ENCODE measurements at places on chromosomes 12 and 14.
A peak's percentile ranks its signal among the peaks of the same experiment; 100 is the strongest.

DNA sequence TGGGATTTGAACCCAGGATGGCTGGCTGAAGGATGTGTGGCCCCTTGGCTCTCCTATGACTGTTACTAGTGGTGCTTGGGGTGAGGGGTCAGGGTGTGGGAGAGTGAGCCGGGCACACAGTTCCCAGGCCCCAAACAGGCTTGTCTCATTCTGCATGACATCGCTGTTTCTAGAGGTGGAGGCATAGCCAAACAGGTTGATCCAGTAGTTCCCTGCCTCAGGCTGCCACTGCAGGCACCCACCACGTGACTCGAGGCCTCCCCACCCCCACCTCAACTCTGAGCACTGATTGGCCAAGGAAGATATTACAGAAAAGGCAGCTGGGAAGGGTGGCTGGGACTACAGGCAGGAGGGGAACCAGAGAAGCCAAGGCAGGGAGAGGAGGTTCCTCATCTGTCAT lies 102.6 kb downstream of the NCOR2 start:
- DNase-seq: no peak

GRCh38 chr12:19546027-19546426 lies 106.7 kb downstream of the AEBP2 start:
- peak; percentile 47 for DNase-seq

DNA sequence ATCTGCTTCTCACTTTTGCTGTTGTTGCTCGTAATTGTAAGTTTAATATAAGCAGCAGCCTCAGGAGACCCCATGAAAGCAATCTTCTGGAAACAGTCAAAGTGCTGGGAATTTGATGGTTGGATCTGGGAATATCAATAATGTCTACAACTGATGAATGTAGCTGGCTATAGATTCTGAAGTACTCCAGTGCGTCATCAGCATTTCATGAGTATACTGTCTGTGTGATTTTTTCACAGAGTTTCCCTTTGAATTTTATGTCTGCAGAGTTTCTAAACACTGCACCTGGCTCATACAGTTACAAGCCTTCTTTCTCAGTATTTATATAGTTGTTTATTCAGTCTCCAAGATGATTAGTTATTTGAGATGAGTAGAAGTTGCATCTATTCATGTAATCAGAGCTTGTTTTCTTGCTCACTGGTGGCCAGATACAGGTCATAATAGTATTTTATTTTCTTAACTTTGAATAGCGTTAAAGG lies 222.3 kb downstream of the RAD51B start:
- no peak for DNase-seq

DNA sequence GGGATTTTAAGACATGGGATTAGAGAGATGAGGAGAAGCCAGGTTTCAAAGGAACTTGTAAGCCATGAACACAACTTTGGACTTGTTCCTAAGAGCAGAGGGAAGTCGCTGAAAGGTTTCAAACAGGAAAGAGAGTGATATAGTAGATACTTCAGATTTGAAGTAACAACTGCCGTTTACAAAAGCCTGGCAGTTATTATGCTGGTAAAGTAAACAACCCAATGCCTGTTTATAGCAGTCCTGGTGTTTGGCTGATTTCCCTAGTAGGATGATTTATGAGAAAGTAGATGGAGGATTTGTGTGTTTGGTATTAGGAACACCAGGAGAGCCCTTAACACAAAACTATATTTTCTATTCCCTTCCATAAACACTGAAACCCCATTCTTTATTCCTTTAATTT lies 285.7 kb downstream of the RMST start:
- no peak for DNase-seq

DNA sequence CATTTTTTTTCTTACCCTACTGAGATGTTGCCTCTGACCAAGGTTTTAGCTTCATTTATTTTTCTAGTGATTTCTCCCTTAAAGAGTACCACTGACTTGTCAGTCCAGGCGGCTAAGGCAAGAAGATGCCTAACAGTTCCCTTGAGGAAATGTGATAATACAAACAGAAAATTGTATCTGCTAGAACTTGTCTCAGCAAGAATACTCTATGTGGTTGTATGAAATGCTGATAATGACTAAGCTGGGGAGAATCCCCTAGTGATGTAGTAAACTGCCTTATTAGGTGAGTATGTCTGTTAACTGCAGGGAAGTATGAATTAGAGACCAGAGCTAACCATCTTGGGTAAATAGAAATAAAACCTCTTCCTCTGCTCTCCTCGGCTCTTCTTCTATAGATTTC lies 6.7 kb downstream of the C12orf54 start:
- DNase-seq: peak; percentile 2

GRCh38 chr14:58587271-58587670 lies 50.5 kb upstream of the DACT1 start:
- DNase-seq: peak; percentile 85

DNA sequence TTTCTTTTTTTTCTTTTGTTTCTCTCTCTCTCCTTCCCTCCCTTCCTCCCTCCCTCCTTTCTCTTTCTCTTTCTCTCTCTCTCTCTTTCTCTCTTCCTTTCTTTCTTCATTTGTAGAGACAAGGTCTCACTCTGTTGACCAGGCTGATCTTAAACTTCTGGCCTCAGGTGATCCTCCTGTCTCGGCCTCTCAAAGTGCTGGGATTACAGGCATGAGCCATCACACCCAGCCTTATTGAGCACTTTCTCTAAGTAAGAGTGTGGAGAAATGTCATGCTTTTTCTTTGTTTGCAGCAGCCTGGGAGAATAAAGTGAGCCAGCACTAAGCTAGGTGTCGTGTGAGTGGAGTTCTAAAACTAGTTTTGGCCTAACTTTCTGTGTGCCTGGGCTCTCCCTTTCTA lies 74.0 kb downstream of the TTC7B start:
- DNase-seq: no peak

GRCh38 chr12:79547044-79547734 lies 143.6 kb downstream of the PAWR start:
- peak; percentile 82 for DNase-seq

DNA sequence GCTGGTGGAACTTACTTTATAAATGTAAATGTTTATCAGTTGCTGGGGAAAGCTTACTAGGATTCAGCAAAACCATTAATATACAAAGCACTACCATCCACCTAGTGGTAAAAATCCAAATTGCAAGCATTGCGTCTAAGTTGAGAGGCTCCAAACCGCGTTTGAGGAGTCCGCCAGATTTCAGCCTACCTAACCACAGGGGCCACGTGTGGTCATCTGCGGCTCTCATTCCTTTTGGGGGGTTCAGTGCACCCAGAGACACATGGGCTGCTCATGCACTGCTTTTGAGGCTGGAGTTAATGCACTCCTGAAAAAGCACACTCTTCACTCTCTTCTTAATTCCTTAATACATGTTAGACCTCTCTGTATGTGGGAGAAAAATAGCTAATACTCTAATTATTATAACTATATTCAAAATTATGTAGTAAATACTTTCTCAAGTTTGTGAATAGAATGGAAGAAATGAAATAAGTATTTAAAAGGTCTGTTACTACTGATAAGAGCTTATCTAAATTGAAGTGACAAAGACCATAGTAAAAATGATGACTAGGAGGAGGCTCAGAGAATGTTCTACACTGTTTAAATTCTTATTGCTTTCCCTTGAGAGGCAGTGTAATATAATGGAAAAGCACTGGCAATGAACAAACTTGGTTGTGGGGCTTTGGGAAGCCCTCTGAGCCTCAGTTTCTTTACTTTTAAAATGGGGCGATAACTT lies 41.4 kb upstream of the MANSC4 start:
- DNase-seq: peak; percentile 37

DNA sequence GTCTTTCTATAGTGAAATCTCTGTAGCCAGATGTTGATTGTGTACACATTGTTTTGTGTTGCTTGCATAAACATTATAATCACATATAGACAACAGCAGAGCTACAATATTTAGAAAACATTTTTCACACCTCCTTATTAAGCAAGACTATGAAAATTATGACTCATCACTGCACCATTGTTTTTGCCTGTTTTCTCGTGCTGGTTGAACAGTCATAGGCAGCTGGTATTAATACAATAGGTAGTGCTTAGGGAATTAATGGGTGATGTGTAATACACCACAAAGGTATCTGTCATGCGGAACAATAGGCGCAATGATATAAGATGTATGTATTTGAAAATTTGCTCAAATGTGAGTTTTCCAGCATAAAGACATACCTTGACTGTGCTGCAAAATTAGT lies 449.3 kb downstream of the FOXG1 start:
- DNase-seq: no peak

- DNase-seq: no peak
Measured at GRCh38 chr12:29283969-29284700, 96.8 kb downstream of the ERGIC2 start.

DNA sequence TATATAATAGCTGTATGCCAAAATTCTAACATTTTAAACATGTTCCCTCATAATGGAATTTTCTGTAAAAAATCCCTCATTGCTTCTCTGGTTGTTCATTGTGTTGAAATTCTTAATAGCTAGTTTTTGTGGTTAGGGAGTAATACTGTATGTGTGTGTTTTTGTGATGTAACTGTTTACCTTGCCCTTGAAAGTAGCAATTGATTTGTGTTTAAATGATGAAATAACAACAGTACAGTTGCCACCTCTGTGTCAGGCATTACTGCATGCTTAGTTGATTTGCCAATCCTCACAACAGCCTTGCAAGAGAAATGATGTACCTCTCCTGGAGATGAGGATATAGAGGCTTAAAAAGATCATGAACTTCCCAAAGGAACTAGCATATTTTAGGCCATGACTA lies 94.9 kb downstream of the DAAM1 start:
- peak; percentile 57 for DNase-seq

DNA sequence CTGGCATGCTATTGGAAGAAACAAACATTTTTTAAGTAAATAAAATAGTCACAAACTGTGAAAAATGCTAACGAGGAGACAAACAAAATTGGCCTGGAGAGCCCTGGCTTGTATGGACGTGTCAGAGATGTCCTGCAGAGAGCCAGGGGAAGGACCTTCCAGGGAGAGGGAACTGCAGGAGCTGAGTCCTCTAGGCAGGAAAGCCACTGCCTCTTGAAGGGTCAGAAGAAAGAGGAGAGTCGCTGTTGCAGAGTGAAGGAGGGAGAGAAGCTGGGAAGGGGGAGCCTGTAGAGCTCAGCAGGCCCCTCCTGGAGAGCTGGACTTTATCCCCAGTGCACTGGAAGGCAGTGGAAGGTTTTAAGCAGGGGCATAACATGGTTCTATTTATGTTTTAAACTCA lies 80.3 kb upstream of the PWP1 start:
- DNase-seq: no peak

GRCh38 chr12:63420206-63420644 lies 248.1 kb downstream of the DPY19L2 start:
- DNase-seq: peak; percentile 12

- DNase-seq: no peak
Measured at GRCh38 chr14:101926085-101926484, 38.3 kb upstream of the DYNC1H1 start.

DNA sequence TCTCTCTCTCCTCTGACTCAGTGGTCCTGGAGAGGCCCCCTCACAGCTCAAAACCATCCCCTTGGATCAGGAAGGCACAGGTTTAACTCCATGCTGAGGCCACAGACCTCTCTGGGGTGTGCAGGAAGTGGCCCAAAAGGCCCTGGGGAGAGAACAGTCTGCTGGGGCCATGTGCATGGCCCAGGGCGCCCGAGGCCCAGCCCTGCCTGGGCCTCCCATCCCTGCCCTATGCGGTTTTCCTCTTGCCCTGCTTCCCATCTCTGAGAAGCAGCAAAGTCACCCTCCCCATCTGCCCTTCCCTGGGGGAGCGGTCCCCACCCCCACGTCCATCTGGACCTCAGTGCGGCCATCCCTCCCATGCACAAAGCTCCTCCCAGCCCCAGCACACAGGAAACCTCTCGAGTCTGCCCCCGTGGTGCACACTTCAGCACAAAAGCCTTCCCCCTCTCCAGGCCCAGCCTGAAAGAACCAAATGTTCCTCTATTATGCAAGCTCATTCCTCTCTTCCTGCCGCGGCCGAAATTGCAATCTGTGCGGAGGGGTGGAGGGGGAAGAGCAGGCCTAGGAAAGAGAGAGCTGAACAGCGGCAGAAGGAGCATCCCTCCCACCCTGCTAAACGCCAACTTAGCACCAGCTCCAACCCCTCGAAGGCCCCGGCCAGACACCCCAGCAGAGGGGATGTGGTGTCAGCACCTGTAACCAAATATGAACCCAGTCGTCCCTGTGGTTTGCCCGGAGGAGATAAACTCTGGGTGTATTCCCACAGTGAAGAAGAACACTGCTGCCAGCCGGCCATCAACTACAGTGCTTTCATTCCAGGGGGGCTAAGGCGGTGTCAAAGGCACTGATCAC lies 108.5 kb downstream of the SCARB1 start:
- peak; percentile 73 for DNase-seq

DNA sequence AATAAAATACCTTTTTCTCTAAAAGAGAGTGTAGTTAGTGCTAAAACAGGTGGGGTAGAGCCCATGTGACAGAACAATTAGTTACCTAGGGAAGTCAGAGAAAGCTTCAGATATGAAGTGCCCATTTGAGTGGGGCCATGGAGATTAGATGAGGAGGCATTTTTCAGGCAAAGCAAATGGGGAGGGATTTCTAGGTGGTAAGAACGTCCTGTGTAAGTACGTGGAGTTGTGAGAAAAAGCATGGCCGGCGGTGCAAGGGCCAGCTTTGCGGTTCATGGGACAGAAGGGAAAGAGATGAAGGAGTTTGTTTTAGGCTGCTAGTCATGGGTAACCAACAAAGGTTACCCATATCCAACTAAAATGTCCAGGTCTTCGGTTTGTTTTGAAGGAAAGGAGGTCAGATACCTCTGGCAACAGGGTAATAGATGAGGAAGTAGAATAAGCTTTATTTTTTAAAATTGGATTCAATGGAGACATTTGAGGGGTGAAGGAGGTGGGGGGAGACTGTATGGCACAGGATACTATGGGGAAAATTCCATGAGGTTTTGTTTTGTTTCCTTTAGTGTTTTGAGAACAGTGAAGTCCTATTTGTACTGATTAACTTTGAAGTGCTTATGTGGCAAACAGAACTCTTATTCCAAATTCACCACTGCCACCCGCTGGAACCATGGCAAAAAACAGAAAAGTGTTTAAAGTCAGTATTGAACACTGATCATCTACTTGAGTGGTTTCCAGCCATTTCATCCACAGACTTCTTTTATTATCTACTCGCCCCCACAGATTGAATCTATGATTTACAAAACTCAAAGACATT lies 10.0 kb upstream of the SNRPF start:
- DNase-seq: no peak

GRCh38 chr12:43112101-43112920 lies 439.7 kb downstream of the ADAMTS20 start:
- no peak for DNase-seq

Data from GM04503 (cell line).